ENCODE measurements at places on chromosomes 4 and X.

DNA sequence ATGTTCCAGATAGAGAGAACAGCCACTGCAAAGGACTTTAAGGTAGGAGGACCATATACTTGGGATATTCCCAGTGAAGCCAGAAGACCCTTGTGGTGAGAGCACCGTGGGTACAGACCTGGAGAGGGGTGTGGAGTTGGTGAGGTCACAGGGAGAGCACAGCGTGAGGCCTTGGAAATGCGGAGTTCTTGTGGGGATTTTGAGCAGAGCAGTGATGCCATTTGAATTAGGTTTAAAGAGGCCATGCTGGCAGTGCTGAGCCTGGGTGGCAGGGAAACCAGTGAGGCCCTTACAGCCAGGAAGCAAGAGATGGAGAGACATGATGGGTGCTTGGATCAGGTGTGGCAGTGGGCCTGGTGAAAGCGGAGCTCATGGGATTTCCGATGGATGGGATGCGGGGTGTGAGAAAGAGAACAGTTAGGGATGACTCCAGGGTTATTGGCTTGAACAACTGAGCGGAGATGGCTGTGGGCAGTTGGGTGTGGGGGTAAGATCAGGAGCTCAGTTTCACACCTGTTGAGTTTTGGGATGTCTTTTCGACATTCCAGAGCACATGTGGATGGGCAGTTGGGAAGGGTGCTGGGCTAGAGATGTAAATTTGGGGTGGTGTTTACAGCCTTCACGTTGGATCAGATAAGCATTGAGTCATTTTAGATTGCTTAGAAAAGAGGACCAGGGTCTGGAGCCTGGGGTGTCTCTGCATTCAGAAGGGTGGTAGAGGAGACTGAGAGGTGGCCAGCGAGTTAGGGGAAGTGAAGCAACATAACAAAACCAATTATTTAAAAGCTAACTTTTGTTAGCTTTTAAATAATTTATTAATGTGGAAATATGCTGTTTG is 68.9 kb downstream of the TMEM131L start:
- no peak for DNase-seq

GRCh38 chr4:67604749-67605148 is 46.2 kb downstream of the STAP1 start:
- no peak for DNase-seq

GRCh38 chr4:112076919-112077608 is 68.2 kb upstream of the FAM241A start:
- DNase-seq = no peak

DNA sequence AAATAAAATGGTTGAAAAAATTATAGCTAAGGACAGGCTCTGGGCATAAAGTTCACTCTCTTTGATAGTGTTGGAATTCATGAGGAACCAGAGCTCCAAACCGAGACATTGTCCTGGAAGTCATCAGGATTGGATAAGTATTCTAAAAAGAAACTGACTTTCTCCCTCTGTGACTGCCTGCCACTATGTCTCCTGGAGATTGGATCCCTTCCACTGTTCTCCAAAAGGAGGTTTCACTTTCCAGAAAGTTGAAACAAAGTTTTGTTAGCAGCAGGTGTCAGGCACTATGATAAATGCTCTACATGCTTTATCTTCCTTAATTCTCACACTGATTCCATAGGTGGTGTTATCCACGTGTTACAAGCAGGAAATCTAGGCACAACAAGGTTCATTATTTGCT is 16.8 kb downstream of the BANK1 start:
- no peak for DNase-seq

GRCh38 chr4:176539785-176540175 is 220.0 kb downstream of the SPCS3 start:
- no peak for DNase-seq

- no peak for DNase-seq
Observed at GRCh38 chr4:5893004-5893580, at the start of gene CRMP1. TSS of gene CRMP1 (minus strand) at chr4:5893086. CDS start at chr4:5892969, 117 bp downstream.

DNA sequence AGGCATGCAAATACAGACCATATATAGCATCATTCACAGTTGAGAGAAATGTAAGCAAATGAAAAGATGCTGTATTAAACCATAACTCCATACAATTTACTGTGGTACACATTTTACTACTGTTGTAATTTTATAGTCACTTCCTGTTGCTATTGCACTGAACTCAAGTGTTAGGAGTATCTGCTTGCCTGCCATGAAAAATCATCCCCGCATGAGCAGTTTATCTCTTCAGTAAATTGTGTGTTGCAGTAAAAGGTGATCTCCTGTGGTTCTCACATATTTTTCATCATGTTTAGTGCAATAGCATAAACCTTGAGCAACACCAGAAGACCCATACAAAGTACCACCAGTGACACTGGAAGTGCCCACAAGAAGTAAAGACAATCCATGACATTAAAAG is 1153.4 kb downstream of the FAT4 start:
- no peak for DNase-seq

DNA sequence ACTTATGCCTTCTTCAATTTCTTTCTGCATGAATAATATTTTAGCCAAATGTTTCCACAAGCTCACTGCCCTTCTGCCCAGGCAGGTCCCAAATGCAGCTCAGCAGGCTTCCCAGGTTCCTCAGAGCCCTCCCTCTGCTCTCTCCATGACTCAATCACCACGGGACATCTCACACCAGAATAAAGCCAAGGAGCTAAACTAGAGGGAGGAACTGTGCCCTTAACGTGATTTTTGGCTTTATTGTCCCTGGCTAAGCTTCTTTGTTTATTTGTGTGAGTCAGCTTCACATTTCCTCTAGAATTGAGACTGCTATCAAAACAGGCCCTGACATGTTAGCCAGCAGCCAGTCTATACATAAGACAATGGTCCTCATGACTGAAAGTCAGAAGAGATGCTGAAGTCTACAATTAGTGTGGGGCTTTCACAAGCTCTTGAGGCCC is 186.4 kb upstream of the GALNT7 start:
- no peak for DNase-seq

GRCh38 chr4:184831153-184831552 is 5.4 kb upstream of the ACSL1 start:
- DNase-seq = no peak

- DNase-seq = no peak
Observed at GRCh38 chr4:40285692-40286091, 49.4 kb upstream of the CHRNA9 start.

Data from CD4-positive, alpha-beta T cell treated with Interleukin-17A for 1 hour (primary cell).